ENCODE measurements at places on chromosomes 2 and 18.

DNA sequence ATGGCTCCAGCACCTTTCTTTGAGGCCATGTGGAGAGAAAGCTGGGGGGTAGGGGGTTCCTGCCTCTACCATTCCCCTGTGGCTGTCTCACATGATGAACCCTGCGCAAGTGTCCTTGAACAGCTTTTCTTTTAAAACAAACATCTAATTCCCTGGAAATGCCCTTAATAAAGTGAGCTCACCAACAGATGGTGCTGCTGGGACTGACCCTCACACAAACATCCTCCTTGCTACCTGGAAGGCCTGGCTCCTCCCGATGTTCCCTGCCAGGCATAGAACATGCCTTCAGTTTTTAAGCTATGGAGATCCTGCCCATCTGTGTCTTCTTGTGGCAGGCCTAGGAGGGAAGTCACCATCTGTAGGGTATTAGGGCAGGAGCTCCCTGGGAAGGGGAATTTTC is 60.7 kb upstream of the GATA6 start:
- H3K27me3 ChIP-seq = no peaks in the 10 kb centered on the region
- no peaks in the 10 kb centered on the region for H3K36me3 ChIP-seq
- DNase-seq = no peak

DNA sequence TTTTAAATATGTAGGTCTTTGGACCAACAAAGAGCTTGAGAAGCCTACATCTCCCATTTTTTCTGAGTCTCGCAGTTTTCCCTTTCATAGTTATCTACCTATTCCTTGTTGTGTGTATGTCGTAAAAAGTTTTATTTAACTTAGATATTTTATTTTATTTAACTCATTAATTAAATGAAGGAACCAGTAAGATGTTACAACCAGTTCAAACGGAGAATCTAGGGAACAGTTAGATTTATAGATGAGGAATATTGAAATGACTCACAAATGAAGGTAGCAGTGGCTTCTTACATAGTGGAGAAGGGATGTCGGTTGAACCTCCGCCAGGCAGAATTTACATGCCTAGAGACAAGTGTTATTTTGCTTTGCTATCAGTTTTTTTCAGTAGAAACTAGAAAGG is 48.5 kb upstream of the ZNF638 start:
- DNase-seq = no peak
- H3K27me3 ChIP-seq = peaks cover 20% of the 10 kb centered on the region
- no peaks in the 10 kb centered on the region for H3K4me1 ChIP-seq
- no peak overlapping the region for H3K27ac ChIP-seq

DNA sequence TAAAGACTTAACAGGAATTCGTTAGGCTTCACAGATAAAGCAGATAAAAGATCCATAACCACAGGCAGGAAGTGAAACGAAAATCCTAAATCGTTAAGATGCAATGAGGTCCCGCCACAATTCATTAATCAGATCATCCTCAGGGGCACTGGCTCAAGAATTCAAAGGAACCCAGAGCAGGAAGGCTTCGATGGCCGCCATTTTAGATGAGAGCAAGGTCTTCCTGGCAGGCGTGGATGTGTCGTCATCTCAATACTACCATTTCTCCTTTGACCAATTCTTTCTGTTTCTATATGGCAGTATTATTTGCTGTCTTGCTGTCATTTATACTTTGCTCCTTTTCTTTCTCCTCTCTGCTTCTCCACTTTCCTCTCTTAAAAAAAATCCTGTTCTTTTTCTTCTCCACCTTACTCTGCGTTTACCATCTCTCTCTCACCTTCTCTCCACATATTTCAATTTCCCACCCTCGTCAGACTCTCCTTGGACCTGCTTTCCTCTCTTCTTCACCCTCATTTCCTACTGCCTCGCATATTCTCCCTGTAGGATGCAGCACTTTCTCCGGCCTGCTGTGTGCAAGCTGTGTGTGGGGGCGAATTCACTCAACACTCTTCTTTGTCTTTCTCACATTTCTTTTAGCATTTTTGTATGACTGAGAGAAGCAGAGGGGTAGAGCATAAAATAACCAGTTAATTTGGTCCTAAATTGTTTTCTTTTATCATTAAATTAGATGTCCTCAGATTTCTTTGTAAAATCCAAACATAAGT is 35.1 kb upstream of the LHCGR start:
- no peaks in the 10 kb centered on the region for H3K4me1 ChIP-seq
- H3K27me3 ChIP-seq = no peaks in the 10 kb centered on the region
- H3K4me3 ChIP-seq = no peak overlapping the region
- H3K36me3 ChIP-seq = no peaks in the 10 kb centered on the region
- H3K27ac ChIP-seq = no peak overlapping the region
- DNase-seq = no peak

GRCh38 chr18:76771192-76771799 is 51.1 kb upstream of the ZNF236 start:
- no peak for DNase-seq
- no peaks in the 10 kb centered on the region for H3K4me1 ChIP-seq

DNA sequence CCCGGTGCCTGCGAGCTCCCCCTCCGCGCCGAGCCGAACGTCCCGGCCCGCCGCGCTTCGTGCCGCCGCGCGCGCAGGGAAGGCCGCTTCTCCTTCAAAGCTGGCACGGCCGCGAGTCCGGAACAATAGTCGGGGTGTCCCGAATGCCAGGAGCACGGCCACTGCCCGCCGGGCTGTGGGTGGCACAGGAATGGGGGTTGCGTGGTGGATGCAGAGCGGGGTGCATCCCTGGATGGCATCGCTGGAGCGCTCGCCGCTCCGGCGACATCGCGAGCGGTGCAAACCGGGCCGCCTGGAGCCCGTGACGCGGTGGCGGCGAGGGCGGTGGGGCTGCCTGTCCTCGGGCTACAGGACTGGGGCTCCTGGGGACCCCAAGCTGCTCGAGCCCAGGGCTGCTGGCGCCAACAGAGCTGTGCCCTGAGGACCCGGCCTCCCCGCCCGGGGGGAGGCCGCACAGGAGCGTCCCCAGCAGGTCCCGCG is 1.1 kb upstream of the SATB2 start:
- peaks cover 41% of the 10 kb centered on the region for H3K4me1 ChIP-seq
- DNase-seq = no peak
- no peaks in the 10 kb centered on the region for H3K36me3 ChIP-seq
- H3K4me3 ChIP-seq = peak overlapping the region; percentile 60

DNA sequence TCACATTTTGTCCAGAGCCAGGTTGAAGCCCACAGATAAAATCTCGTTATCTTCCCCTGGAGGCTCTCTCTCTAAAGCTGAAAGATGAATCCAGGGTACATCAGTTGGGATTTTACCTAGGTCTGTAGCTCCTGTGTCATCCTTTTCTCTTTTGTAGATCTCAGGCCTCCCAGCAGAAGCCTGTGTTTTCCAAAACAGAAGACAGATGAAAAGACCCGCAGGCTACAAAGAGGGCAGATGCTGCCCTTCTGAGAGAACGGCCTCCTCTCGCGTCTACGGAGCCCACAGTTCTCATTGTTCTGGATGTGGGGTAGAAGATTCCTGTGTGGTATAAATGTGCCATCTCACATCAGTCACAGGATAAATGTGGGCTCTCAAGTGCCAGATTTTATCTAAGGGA is 139.5 kb downstream of the SUCLG1 start:
- no peak overlapping the region for H3K4me3 ChIP-seq
- no peak overlapping the region for H3K27ac ChIP-seq
- no peaks in the 10 kb centered on the region for H3K36me3 ChIP-seq
- no peak for DNase-seq

DNA sequence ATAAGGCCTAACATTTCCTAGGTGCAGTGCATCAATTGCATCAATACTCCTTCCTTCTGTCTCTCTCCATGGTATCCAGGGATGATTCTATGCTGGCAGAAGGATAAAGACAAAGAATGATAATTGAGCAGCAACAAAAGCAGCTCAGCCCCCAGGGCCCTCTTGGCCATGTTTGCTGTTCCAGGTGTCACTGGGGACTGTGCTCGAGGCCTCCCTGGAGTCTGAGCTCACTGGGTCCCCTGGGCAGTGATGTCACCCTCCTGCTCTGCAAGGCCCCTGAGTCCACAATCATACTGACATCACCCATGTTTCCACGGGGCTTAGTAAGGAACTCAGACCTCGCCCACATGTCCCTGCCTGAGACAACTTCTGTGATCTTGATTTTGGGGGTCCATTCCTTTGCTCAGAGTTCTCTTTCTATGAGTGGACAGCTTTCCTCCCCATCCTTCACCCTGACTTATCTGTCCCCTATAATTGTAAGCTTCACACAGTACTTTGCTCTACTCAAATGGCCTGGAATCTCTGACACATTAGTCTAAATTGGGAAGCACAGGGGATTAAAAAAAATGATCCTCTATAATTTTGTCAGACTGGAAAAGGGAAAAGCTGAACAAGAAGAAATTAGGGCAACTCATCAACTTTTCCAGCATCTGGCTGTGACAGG is 15.8 kb upstream of the EXOC6B start:
- no peaks in the 10 kb centered on the region for H3K27me3 ChIP-seq
- no peaks in the 10 kb centered on the region for H3K36me3 ChIP-seq
- H3K27ac ChIP-seq = no peak overlapping the region
- no peak for DNase-seq

DNA sequence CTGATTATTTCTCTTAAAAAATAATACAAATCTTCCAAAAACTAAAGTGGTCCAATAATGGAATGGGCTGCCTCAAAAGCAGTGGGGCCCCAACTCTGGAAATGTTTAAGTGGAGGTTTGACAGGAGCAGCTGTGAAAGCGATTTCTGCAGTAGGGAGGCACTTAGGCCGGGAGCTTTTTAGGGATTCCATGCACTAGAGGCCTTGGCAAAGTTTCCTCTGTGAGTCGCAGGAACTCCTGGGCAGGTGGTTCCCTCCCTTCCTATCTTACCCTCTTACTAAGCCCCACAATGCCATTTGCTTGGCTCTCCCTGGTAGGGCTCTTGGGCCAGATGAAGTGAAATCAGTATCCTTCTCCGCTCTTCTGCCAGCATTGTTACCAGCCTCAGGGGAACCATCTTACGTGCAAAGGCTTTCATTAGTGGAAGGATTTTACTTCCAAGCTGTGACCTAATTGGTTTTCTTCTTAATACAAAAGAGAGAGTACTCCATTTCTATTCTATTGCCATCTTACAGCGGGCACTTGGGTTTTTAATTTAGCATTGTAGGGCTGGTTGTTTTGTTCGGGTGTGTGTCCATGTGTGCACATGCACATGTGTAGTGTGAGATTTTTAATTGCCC is 34.3 kb upstream of the C18orf32 start:
- no peak overlapping the region for H3K4me3 ChIP-seq
- no peaks in the 10 kb centered on the region for H3K27me3 ChIP-seq
- no peaks in the 10 kb centered on the region for H3K36me3 ChIP-seq

GRCh38 chr2:159891917-159892730 is 94.1 kb upstream of the CD302 start:
- no peak overlapping the region for H3K4me3 ChIP-seq
- no peak overlapping the region for H3K27ac ChIP-seq
- H3K36me3 ChIP-seq = peaks cover 9% of the 10 kb centered on the region
- no peak for DNase-seq
- no peaks in the 10 kb centered on the region for H3K4me1 ChIP-seq

- H3K4me3 ChIP-seq = no peak overlapping the region
- H3K4me1 ChIP-seq = no peaks in the 10 kb centered on the region
- no peaks in the 10 kb centered on the region for H3K27me3 ChIP-seq
- no peak for DNase-seq
These were observed 95.4 kb downstream of the FHOD3 start for GRCh38 chr18:36392979-36393287.

GRCh38 chr2:231709981-231710798 is 1.9 kb downstream of the PTMA start:
- peak overlapping the region; percentile 98 for H3K27ac ChIP-seq
- DNase-seq = peak; percentile 88
- H3K4me1 ChIP-seq = peaks cover 53% of the 10 kb centered on the region
- H3K27me3 ChIP-seq = no peaks in the 10 kb centered on the region

GRCh38 chr2:231037731-231038482 is 584 bp downstream of the C2orf72 start:
- DNase-seq = no peak
- no peaks in the 10 kb centered on the region for H3K4me1 ChIP-seq
- H3K36me3 ChIP-seq = no peaks in the 10 kb centered on the region
- no peak overlapping the region for H3K27ac ChIP-seq

DNA sequence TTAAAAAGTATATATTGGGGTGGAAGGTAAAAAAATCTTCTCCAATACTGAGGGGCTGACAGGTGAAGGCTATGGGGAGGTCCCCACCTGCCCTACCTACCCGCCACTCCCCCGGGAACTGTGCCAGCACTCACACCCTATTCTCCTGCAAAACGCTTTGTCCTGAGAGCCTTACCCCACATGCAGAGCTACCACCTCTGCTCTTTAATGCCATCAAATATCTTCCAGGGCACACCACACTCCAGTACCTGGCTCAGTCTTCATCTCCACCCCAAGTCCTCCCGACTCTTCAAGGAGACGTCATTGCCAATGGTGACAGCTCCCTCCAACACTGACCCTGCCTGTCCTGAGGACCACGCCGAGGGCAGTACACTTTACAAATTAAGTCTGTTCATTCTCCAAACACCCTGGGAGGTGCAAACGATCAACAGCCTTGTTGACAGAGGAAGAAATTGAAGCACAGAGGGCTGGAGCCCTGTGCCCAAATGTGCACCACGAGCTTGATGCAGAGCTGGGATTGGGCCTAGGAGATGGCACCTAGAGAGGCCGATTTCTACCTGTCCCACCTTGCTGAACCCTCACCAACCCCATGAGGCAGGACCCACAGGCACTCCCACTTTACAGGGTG is 6.0 kb upstream of the GPR55 start:
- H3K27me3 ChIP-seq = no peaks in the 10 kb centered on the region
- no peaks in the 10 kb centered on the region for H3K4me1 ChIP-seq

DNA sequence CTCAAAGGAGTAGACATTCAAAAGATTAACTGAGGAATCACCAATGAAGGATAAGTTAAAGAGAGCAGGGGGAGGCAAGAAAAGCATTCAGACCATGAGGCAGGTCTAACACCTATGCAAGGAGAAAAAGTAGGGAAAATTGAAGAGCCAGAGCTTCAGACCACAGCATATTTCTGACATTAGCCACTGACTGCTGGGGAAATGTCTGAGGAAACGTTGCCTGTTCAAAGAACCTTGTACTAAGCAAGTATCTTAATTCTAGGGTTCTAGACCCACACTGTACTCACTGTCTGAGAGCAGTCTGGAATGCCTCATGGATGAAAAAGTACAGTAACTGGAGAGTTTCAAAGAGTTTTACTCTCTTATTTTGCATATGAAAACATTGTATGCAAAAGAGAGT is 39.5 kb upstream of the TFPI start:
- H3K27ac ChIP-seq = no peak overlapping the region
- H3K4me1 ChIP-seq = no peaks in the 10 kb centered on the region
- DNase-seq = no peak

- no peaks in the 10 kb centered on the region for H3K36me3 ChIP-seq
- H3K27ac ChIP-seq = no peak overlapping the region
- DNase-seq = no peak
- H3K4me1 ChIP-seq = no peaks in the 10 kb centered on the region
These were observed 48.6 kb downstream of the PDCL3 start for GRCh38 chr2:100611079-100612029.

Measured in CD4-positive, alpha-beta memory T cell (primary cell).